ENCODE measurements at places on chromosomes 7 and 10.

GRCh38 chr10:34229917-34230316 is 585.2 kb downstream of the PARD3 start:
- ATAC-seq, result no peak

- peak; percentile 67 for ATAC-seq
These were observed at the start of gene ZNF727 for GRCh38 chr7:64045301-64046040. Gene ZNF727, plus strand, starts transcription at chr7:64045434. Its CDS starts 188 bp downstream, at chr7:64045622.

- ATAC-seq, result no peak
These were observed 9.9 kb downstream of the SGMS1 start for GRCh38 chr10:50613726-50614443.

DNA sequence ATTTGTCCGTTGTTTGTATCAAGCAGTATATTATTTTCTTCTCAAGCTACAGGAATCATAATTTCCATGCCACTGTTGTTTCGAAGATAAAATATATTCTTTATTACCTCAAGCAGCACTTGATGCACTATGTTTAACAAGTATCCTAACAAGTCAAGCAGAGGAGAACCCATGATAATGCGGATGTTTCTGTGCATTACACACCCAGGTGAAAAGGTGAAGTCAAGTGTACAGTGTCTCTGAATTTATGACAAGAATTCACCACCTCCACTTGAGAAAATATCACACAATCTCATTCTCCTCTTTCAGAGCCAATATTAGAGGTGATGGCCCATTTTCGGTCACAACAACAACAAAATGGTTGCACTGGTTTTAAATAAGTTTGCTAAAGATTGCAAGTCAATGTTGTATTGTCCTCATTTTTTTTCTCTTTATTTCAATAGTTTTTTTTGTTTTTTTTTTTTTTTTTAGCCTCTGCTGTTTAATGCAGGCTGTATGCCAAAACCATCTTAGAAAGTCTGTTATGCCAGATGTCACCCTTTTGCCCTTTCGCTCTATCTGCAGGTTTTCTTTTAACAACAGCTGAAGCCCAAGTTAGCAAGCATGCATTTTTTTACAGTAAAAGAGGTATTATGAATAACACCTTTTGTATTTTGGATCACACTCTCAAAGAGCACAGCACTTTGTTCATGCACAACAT is 568.7 kb upstream of the LRRN3 start:
- ATAC-seq, result no peak

- ATAC-seq, result no peak
These were observed 93.2 kb downstream of the HIP1 start for GRCh38 chr7:75645570-75645969.

DNA sequence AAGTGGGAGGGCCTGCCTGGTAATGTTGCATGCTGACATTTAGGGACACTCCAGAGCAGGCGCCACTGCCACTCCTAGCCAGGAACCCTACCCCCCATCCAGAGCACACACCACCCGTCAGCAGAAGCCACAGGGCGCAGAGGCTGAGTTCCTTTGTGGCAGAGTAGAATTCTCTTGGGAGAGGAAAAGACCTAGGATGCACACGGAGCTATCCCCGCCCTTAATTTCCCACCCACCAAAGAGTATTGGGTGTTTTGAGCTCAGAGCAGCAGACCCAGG is 702 bp upstream of the INSYN2A start:
- ATAC-seq, result no peak
